ENCODE measurements at places on chromosomes 7 and 10.

DNA sequence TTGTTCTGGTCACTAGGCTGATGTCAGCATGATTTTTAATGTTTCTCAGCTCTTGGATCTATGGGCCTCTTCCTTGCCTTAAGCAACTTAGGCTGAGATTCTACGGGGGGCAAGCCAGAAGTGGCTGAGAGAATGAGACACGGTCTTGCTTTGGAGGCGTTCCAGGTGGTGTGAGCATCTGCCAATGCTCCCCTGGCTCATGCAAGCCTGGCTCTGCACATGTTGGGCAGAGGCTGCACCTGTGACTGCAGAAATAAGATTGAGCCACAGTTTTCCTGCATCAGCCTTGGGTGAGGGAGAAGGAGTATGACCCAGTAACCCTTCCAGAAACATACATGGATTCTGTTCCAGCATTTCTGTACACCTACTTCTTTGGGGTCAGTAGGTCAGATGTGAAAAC lies 41.9 kb downstream of the C10orf120 start:
- peak; percentile 28 for DNase-seq

- peak; percentile 14 for DNase-seq
Observed at GRCh38 chr7:158283016-158283974, 304.3 kb downstream of the PTPRN2 start.

DNA sequence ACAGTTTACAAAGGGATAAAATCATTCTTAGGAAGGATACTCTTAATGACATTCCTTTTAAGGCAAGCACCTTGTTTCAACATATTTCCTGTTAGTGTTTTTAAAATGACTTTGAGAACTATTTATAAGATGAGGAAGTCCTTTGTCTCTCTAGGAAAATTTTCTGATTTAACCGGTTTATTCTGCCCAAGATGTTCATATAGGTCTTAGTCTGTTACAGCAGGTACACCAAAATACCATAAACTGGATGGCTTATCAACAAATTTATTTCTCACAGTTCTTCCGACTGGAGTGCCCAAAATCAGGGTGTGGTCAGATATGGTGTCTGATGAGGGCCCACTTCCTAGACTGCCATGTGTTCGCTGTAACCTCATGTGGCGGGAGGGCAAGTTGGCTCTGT lies 77.9 kb downstream of the GSAP start:
- no peak for DNase-seq

- DNase-seq, result no peak
Observed at GRCh38 chr10:100744987-100745881, at the start of gene PAX2. Gene PAX2, plus strand, starts transcription at chr10:100745582. Its CDS starts 679 bp downstream, at chr10:100746261.

GRCh38 chr7:152649220-152649619 lies 26.7 kb downstream of the XRCC2 start:
- no peak for DNase-seq

DNA sequence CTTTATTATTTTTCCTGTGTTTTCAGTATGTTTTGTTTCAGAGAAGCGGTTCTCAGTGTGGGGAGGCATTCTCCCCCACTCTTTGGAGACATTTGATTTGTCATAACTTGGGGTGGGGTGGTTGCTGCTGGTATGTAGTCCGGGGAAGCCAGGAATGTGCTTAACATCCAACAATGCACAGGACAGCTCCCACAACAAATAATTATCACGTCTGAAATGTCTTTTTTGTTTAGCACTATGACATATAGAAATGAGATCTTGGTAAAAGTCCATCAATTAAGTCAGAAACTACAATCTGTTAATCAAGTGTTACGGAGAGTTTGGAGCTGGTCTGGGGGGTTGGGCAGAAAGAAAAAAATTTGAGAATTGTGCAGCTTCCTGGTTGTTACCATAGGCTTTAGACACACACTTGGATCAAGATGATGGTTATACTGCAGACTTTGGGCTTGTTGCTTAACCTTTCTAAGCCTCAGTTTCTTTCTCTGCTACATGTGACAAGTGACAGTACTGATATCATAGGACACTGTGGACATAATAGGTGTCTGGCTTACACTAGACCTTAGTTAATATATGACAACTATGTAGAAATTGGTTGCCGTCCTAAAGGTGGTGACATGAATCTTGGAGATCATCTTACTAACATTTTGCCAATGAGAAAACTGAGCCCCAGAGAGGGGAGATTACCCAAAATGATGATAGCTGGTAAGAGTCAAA lies 113.7 kb downstream of the LRMDA start:
- DNase-seq, result no peak

DNA sequence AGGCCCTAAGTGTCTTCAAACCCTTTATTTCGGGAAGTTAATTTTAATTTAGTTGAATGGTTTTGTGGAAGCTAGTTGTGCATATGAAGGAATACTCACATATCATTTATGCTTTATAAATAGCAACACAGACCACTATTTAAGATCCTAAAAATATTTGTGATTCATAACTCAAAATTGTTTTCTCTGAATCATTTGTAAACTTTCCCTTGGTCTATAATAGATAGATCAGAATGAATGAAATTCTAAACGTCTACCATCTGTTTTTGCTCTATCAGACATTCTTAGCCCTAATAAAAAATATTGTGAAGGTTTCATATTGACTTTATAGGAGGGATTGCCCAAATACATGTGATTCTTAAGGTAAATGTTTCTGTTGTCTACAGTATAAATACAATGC lies 43.5 kb downstream of the LOXL4 start:
- DNase-seq, result no peak

Data from stomach (tissue), 19 donors.